ENCODE measurements at places on chromosomes 16 and 17.

GRCh38 chr17:9004132-9004960 is 17.0 kb upstream of the NTN1 start:
- DNase-seq, result no peak

GRCh38 chr17:12983991-12984884 is 33.6 kb downstream of the ELAC2 start:
- DNase-seq, result no peak

GRCh38 chr17:34173241-34173640 is 81.8 kb upstream of the CCL2 start:
- no peak for DNase-seq

DNA sequence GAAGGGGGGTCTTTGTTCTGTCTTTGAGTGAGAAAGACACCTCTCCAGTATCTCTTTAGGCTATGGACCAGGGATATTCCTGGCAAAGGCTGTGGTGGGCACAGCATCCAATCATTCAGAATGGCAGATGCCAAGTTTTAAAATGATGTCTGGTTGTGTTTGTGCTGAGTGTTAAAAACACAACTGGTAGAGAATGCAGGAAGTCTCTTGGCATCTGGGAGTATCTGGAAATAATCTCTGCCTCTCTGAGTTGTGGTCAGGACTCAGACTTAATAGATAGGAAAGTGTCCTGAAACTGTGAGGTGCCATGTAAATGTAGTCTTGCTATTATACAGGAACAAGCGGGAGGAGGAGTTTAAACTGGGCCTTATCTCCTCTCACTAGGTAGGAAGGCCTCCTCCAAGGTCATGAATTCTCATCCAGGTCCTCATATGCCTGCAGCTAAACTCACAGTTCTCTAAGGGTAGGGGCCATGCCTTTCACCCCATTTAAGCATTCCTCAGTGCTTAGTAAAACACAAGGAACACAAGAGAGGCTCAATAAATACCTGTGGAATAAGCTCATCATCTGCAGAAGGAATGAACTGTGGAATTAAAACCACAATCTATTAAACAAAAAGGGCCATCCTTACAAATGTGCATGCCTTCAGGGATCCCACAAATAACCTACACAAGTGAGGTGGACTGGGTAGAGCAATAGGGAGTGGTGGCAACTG is 317.6 kb downstream of the CBLN1 start:
- no peak for DNase-seq

DNA sequence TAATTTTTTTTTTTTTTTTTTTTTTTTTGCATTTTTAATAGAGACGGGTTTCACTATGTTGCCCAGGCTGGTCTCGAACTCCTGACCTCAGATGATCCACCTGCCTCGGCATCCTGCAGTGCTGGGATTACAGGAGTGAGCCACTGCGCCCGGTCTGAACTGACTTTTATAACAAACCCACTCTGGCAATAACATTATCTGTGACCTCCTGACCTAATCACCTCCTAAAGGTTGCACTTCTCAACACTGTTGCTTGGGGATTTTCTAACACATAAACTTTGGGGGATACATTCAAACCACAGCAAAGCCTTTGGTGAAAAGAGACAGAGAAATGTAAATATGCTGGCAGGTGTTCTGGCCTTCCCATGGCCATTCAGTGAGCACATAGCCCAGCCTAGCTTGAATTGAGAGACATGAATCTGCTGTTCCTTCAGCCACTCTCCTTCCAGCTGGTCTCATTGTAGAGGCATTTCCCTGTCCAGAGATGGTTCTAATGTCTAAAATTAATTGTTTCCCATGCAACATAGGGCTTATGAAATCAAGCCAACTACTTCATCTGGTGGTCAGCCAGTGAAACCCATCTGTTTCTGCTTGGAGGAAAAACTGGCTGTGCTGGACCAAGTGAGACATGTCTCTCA is 28.3 kb downstream of the LYRM1 start:
- no peak for DNase-seq

DNA sequence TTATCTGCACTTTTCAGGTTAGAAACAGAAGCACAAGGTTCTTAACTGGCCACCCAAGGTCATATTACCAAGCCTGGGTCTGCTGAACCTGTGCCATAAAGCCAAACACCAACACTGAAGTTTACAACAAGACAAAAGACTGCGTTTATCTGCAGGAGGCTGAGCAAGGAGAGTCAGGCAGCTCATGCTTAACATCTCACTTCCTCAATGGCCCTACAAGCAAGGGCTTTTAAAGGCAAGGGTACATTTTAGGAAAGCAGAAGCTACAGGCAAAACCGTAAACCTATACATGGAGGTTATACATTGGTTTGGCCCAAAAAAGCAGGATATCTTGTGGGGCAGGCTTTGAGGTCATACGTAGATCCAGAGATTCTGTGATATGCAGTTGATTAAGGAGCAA is 91.2 kb downstream of the GNAO1 start:
- no peak for DNase-seq

- no peak for DNase-seq
Observed at GRCh38 chr16:57574646-57575467, 32.4 kb downstream of the ADGRG5 start.

DNA sequence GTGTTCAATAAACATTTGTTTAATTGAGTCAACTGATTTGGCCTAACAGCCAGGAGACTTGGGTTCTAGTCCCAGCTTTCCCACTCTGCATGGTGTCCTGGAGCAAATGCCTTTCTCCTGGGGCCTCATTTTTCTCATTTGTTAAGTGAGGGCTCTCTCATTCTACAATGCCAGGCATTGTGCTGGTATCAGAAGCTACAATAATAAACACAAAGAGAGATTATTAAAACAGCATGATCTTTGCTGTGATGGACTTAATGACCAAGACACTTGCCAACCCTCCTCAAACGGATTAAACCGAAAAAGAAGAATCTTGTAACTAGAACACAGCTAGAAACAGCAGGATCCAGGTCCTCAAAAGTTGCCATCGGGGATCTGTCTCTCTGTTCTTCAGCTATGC is 4.8 kb upstream of the VAMP2 start:
- no peak for DNase-seq

DNA sequence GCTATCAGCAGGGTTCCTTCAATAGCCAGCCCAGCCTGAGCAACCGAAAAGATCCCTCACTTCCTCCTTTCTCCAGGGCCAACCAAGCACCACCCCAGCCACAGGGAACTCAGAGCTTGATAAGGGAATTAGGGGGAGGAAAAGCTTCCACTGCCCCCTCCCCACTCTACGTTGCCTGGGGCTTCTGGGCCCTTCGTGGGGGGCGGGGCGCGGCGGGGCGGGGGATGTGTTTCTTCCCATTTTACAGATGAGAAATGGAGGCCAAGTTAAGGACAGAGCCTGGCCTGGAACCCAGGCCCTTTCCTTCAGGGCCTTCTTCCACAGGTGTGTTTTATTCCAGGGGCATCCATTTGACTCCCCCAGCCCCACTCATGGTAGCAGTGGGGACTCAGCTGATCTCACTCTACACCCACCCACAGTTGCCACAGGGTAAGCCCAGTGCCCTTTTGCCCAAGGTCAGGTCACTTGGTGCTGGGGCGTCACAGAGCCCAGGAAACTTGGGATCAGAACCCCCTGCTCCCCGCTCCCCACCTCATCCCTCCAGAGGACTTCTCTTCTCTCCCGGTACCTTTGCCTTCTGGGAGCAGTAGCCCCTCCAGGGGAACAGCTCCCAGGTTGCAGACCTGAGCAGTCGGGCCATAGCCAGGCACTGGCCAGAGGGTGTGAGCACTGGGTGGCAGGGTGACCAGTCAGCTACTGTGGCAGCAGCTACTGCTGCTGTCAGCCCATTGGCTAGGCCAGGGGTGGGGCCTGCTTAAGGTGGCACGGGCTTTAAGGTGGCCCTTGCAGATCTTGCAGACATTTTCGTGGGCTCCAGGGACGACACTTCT is at the start of gene LDHD:
LDHD (minus strand) TSS at position 700 of the 830 bp plus-strand sequence; CDS start at position 640, 60 bp downstream.
- DNase-seq, result no peak

DNA sequence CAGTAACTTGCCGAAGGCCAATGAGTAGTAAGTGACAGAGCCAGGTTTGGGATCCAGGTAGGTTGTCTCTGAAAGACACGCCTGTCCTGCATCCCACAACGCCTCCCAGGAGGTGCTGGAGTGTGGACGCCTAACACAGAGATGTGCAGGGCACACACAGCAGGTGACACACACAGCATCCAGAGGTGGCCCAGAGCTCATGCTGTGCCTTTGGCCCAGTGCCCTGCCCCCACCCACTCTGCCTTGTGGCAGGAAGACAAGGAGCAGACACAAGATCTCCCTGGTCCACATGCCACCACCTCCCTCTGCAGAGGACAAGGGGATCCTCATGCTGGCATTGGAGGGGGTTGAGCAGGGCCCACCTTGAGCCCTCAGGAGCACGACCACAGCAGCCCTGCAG is 14.7 kb upstream of the STH start:
- no peak for DNase-seq

DNA sequence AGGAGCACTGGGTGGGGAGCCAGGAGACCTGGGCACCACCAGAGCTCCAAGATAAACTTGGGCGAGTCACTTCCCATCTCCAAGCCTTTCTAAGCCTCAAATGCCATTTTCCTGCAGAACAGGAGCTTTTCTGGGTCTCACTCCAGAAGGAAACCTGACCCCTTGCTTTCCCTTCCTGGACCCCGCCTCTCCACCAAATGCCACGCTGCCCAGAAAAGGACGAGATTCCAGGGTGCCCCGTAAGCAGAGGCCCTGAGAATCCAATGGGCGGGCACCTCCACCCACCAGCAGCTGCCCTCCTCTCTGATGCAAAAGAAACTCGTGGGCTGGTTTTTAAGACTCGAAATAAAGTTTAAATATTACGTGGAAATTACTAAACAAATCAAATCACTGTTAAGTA is 31.3 kb downstream of the ZNF423 start:
- DNase-seq, result no peak

GRCh38 chr16:10878328-10878643 is 1.3 kb downstream of the CIITA start:
- no peak for DNase-seq

DNA sequence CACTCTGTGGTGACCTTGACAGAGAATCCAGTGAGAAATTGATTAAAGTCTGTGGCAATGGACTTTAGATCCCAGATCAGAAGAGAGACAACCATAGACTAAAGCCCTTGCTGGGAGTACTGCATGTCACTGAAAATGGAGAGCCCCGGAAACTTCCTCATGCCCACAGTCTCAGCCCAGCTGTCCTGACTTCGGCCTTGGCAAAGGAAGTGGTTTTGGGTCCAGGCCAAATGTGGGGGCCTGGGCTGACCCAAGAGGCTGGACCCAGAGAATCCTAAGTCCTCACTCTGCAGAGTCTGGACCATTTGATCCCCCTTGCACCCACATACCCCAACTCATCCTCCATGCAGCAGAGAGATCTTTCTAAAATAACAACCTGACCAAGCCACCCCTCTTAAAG is 4.7 kb upstream of the BEAN1 start:
- DNase-seq, result no peak

GRCh38 chr16:9154567-9155410 is 63.3 kb downstream of the HAPSTR1 start:
- no peak for DNase-seq

DNA sequence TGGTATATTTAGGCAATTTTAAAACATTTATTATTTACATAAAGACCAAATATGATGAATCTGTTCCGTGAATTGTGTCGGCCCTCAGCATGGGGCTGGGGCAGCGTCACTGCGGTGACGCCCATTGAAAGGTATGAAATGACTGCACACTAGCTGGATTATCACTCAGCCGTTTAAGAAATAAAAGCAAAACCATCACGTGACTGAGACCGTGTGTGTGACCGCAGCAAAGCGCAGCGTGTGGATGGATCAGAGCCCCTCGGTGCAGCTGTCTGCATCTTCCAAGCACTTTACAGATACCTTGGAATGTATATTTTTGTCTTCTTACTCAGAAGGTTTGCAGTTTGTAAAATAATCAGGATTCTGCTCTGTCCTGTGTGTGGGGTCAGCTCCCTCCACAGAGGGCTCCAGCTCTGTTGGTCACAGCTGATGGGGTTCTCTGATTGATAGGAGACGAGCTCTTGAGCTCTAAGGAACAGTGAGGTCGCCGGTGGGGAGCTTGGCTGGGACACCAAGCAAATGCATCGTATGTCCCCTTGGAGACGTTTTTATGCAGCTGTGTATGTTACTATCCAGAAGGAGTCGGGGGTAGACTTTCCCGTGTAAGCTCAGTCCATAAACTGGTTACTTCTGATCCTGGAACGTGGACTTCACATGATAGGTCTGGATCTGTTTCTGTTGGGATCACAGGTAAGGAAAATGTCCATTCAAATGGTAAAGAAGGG is 45.1 kb downstream of the WDR45B start:
- no peak for DNase-seq

- no peak for DNase-seq
Observed at GRCh38 chr17:81285894-81286293, 9.2 kb downstream of the SLC38A10 start.

DNA sequence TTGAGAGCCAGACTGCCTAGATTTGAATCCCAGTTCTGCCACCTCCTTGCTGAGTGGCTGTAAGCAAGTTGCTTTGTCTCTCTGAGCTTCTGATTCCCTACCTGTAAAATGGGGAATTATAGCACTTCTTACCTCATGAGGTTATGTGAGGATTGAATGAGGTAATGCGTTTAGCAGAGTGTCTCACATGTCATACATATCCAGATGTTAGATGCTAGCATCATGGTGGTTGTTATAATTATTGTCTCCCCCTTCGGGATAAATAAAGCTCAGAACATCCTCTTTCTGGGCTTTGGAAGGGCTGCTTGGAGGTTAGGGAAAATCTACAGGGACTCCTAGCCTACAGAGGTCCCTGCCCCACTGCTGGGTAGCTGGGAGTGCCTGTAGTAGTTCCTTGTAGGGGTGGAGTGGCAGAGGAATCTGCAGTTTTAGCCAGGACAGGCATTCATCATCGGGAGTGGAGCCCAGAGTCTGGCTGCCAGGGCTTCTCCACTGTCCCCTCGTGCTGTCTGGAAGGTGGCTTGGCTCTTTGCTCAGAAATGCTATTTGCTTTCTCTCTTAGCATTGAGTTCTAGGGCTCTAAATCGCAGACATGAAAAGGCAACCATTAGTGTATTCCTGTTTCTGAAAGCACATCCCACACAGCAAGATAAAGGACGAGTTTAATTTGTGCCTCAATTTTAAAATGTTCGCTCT is 137.9 kb upstream of the CACNG3 start:
- no peak for DNase-seq

DNA sequence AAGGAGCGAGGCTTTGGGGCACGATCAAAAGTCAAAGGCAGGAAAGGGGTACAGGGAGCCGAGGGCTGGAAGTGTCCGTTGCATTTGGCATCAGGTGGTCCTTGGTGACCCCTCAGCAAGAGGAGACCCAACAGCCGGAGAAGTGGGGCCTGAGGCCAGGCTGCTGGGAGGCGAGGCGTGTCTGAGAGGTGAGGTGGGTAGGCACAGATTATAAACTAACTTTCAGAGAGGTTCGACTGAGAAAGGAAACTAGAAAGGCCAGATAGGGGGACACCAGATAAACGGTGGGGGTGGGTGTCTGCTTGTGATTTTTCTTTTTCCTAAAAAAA is 3.6 kb downstream of the PECAM1 start:
- no peak for DNase-seq

- no peak for DNase-seq
Observed at GRCh38 chr17:79797492-79798298, 818 bp upstream of the CBX8 start.

Measured in activated CD8-positive, alpha-beta memory T cell treated with anti-CD3 and anti-CD28 coated beads for 4 hours (primary cell).